ENCODE measurements at places on chromosomes 11 and 22.

GRCh38 chr11:120244476-120245365 is 4.8 kb downstream of the POU2F3 start:
- DNase-seq: no peak

GRCh38 chr22:50613291-50613981 is 12.8 kb downstream of the MAPK8IP2 start:
- peak; percentile 47 for DNase-seq

GRCh38 chr11:60357771-60358170 is 20.6 kb upstream of the MS4A7 start:
- DNase-seq: no peak

DNA sequence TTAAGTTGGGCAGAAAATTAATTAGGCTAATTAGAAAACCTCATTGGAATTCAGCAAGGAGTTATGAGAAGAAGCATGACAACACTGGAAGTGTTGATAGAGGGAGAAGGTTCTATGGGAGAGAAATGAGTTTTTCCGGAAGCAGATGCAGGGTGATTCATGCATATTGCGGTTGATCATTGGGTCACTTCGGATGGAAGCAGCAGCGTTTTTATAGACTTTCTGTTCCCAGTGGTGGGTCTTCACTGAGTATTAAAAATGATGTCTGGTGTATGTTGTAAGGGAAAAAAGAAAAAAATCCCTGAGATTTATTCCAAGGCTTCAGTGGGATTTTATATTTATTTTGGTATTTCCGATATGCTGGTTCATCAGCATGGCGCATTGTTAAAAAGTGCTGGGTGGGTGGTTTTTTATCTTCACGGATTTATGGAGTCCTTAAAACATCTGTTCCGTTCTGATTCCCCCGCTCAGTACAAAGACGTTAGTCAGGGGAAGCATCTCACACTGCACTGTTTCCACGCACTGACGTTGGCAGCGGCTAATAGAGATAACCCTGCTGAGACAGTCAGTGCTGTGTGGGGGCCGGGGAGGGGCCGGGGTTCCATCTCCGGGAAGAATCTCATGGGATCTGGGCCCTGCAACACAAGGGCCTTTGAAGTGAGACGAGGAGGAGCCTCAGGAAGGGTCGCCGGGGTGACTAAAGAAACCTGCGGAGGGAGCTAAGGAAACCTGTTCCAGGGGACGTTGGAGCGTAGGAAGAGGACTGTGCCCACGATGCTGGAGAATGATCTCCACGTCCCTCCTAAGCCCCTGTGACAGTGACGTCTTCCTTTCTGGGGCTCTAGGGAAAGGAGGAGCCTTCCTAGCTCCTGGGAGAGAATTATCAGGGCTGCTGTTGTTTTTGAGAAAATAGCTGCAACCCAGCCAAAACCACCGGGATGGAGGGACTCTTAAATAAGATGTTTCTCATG is 390.0 kb downstream of the NTM start:
- DNase-seq: no peak

DNA sequence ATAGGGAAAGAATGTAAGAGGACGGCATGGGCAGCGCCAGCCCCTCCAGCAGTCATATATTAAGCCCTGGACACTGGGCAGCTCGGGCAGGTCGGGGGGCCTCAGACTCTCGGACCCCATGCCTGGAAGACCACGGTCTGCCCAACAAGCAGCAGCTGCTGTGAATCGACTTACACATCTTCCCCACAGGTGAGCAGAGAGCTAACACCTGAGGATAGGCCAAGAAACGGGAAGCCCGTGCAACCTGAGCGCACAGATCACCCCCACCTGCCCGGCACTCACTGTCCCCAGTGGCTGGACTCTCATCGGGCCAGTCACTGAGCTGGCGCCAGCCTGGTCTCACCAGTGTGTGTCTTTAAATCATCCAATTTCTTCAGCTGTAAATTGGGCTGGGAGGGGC is 4.7 kb upstream of the TCF20 start:
- DNase-seq: no peak

DNA sequence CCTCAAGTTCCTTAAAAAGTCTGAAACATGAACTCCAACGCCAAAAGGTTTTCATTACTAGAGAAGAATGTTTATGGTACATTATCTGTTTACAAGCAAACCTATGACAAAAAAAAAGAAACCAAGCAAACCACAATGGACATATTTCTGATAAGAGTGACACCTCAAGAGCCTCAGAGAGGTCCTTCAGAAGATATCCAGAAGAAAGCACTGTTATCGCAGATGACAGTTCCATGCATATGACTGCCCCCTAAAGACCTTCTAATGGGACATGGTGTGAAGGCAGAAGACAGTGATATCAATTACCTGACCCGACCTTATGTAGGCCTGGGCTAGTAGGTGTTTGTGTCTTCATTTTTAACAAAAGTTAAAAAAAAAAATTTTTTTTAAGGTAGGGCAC is 3.1 kb downstream of the HDHD5 start:
- no peak for DNase-seq

- peak; percentile 84 for DNase-seq
These were observed 25.7 kb upstream of the CDC42EP2 start for GRCh38 chr11:65288706-65289536.

DNA sequence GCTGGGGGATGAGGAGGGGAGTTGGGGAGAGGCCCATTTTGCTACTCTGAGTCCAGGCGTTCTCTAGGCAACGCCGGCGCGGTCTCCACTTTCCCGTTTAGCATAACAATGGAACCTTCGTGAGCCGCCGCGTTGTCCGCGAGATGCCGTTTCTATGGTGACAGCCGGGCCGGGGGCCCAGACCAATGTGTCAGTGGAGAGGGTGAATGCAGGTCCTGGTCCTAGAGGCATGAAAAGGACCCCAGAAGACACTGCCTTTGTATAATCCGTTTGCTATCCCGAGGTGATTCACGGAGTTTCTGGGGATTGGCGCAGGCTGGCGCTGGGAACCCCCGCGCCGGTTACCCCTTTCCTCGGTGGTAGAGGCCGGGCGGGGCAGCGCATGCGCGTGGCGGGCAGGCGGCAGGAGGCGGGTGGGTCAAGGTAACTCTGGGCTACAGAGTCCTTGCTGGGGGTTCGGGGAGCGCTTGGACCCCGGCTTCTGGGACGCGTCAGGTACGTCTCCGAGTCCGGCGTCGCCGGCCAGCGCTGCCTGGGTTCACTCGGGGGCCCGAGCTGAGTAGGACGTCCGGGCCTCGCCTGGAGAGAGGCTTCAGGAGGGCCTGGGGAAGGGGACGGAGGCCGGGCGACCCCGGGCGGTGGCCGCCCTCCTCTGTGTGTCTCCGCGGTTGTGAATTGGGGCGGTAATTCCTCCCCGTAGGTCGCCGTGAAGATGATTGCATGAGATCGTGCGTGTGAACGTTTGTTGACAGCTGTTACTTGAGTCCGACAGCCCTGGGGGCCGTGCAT is at the start of the genes CBY1 and FAM227A:
CBY1 (plus strand) TSS at position 383 of the 789 bp plus-strand sequence. CDS start 11,417 bp downstream, outside the sequence.
FAM227A (minus strand) TSS at position 137 of the 789 bp plus-strand sequence. CDS start 6,224 bp downstream, outside the sequence.
- peak; percentile 98 for DNase-seq

DNA sequence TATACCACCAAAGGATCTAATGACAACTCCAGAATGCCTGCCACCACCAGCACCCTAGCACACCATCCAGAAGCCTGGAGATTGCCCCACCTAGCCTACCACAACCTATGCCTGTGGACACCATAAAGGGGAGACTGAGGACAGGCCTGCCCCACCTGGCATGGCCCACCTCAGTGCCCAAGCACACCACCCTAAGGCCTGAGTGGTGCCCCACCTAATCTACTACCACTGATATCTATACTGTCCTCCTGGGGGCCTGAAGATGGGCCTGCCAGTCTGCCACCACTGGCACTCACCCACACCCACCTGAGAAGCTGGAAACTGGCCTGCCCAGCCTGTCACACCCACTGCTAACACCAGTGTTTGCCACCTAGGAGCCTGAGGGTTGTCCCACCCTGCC is 31.8 kb downstream of the SAA4 start:
- DNase-seq: no peak

- no peak for DNase-seq
These were observed 12.2 kb downstream of the MED19 start for GRCh38 chr11:57699813-57700212.

DNA sequence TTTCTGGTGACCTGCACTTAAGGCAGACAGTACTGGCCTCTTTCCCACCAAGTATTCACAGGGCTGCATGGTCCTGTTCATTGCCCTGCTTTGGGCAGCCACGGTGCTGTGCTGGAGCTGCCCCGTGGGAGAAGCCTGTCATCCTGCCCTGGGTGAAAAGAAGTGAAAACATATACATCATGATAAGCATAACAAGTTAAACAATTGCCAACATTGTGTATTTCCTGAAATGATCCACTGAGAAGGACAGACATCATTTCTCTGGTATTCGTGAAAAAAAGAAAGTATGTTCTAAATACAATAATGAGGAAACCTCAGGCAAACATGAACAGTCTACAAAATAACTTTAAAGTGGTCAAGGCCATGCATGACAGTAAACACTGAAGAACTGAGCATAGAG is 393.1 kb downstream of the TMEM135 start:
- DNase-seq: no peak

DNA sequence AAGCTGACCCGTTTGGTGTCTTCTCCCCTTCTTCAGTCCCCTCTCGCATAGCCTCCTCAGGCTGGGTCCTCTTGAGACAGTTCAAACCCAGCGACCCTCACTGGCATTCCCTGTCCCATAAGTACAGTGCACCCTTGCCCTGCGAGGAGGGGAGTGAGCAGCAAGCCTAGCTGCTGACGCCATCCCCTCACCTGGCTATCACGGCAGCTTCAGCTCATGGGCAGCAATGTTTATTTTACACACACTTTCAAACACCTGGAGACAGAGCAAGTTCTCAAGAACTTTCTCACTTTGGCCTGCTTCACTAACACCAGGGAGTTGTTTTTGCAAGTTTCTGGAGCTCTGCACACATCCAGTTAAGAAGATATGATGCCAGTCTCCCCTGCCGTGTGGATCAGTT is 189.6 kb upstream of the E2F8 start:
- DNase-seq: no peak

- no peak for DNase-seq
These were observed 25.9 kb downstream of the OR51E2 start for GRCh38 chr11:4671741-4672140.

DNA sequence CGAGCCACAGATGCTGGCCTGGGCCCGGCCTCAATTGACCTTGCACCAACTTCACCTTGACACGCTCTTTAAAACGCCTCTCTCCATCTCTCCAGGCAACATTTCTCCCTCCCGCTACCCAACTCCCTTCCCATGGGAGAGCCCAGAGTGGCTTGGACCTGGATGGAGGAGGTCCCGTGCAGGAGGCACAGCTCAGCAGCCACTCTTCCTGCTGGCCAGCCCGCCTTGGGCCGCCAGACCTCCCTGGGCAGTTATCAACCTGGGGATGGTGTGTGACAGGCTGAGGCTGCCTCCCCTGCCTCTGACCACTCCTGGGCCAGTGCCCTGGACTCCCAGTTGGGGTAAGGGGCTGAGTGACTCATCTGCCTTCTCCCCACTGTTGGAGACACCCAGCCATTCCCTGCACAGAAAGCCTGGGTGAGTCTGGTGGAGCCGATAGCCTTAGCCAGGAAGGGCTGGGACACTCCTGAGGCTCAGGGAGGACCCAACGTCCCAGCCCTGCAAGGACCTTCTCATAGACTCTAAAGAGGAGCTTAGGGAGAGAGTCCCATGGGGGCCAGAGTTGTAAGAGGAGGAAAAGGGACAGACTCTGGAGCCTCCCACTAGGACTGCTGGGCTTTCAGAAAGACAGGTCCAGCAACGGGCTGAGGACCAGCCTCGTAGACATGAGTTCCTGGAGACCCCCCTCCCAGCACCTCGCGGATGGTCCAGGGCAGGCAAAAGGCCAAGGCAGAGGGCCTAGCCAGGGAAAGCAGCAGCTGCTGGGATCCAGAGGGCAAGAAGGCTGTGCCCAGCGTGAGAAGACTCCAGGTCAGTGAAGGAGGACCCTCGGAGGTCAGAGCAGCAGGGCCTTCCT is 131.7 kb downstream of the CEP164 start:
- DNase-seq: no peak

DNA sequence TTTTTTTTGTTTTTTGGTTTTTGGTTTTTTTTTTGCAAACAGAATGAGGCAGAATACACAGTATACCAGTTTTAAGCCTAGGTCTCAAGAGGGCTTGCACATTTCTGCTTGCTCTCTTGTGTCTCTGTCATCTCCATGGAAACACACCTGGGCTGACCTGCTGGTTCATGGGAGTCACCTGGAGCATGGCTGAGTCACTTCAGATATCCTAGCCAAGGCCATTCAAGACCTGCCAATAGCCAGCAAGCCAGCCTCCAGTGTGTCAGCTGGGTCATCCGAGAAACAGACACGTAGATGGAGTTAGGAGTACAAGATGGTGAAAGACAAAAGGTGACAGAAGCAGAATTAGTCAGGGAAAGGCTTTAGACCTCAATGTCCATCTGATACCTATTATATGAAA is 124.2 kb upstream of the SEZ6L start:
- no peak for DNase-seq

DNA sequence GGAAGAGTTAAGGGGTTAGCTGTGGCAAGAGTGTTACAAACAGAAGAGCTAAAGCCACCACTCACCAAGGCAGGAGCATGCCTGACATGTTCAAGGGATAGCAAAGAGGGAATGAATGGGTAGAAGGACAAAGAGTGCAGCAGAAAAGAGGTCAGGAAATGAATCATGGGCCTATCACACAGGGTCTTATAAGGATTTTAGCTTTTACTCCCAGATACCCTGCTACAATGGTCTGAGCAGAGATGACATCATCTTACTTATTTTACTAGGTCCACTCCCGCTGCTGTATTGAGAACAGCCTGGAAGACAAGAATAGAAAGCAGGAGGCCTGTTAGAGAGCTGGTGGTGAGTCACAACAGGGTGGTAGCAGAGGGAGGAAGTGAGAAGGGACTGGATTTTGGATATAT is 9.8 kb downstream of the TRAF6 start:
- DNase-seq: no peak

GRCh38 chr22:38491707-38492348 is 14.3 kb downstream of the DDX17 start:
- no peak for DNase-seq

- DNase-seq: no peak
These were observed 354.6 kb upstream of the DDI1 start for GRCh38 chr11:103681855-103682254.

DNA sequence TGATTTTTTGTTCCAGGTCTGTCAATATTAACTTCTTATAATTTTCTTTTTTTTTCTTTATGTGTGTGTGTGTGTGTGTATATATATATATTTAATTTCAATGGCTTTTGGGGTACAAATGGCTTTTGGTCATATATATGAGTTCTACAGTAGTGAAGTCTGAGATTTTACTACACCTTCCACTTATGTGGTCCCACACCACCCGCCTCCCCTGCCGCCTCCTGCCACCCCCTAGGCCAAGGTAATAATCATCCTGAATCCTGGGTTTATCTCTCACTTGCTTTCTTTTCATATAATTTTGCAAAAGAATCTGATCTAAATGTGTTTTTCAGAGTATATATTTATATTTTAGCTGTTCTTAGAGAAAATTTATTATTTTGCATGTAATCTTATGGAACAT is 11.1 kb downstream of the NEAT1 start:
- DNase-seq: no peak

GRCh38 chr11:79547256-79547655 is 106.4 kb upstream of the TENM4 start:
- no peak for DNase-seq

DNA sequence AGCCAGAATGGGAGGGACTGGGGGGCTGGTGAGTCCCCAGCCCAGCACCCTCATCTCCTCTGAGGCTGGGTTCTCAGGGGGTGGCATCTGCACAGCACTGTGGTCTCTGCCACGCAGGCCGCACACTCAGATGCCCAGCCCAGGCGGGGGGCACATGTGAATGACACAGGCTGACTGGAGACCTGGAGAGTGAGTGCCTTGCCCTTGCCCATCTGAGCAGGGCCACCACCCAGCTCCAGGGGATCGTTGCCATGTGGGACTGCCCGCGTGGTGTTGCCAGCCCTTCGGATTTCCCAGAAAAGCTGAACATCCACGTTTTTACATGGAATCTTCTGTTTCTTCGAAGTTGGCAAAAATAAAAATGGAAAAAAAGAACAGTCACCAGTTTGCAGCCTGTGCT is 18.9 kb downstream of the PRDM11 start:
- DNase-seq: no peak
